ENCODE measurements at places on chromosomes 2 and 18.

GRCh38 chr18:35512761-35513160, 15.0 kb upstream of the INO80C start:
- DNase-seq, result no peak

DNA sequence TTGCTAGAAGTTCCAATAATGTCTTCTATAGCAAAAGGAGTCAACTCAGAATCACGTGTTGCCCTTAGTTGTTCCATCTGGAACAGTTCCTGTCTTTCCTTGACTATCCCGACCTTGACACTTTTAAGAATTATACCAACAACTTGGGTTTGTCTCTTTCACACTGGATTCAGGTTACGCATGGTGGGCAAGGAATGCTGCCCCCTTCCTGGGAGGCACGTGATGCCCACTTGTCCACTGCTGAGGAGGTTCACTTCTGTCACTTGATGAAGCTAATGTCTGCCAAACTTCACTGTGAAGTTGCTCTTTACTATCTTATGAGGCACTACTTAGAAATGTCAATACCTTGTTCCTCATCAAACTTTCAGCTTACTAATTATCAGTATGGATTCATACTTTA, 5.3 kb downstream of the COX5B start:
- no peak for DNase-seq

- no peak for DNase-seq
Measured at GRCh38 chr2:75018162-75018561, 59.7 kb downstream of the POLE4 start.

- DNase-seq, result peak; percentile 22
Measured at GRCh38 chr2:179861027-179861415, 391 bp downstream of the ZNF385B start.

DNA sequence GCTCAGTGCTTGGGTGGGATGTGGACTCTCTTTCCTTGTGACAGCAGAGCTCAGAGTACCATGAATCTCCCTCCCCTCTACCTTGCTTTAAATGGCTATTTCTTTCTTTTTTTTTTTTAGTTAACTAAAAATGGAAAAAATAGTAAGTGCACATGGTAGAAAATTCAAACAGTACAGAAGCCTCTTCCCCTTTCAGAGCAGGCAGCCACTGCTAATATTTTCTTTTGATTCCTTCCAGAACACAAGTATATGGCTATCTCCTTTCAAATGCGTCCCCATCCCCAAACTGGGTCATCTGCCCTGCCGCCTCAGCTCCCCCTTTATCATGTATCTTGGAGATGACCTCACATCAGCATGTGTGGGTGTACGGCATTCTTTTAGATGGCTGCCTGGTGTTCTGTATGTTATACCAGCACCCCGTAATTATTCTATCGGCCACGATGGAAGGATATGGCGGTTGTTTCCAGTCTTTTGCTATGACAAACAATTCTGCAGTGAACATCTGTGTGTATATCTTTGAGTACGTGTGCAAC, 70.5 kb upstream of the DLX2 start:
- no peak for DNase-seq

GRCh38 chr2:149652926-149653325, 65.4 kb upstream of the MMADHC start:
- DNase-seq, result no peak

GRCh38 chr2:152415231-152415642, 80.3 kb downstream of the FMNL2 start:
- no peak for DNase-seq

DNA sequence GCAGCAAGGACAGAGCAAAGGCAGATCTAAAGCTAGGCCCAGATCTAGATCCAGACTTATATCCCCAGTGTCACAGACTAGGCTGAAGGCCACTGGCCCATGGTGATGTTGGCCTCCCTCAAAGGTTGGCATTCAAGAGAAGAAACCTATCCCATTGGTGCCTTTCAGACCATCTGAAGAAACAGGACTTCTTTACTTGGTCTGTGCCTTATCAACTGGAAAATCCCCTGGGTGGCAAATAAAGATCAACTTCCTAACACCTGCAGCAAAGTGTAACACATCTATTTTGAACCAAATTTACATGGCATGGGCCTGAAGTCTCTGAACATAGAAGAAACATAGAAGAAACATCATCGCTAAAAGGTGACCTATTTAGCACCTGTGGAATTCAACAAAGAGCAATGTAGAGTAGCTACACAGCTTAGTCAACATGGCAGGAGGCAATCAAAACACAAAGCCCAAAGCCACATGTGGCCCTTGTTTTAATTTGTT, 35.8 kb downstream of the METTL4 start:
- DNase-seq, result no peak

DNA sequence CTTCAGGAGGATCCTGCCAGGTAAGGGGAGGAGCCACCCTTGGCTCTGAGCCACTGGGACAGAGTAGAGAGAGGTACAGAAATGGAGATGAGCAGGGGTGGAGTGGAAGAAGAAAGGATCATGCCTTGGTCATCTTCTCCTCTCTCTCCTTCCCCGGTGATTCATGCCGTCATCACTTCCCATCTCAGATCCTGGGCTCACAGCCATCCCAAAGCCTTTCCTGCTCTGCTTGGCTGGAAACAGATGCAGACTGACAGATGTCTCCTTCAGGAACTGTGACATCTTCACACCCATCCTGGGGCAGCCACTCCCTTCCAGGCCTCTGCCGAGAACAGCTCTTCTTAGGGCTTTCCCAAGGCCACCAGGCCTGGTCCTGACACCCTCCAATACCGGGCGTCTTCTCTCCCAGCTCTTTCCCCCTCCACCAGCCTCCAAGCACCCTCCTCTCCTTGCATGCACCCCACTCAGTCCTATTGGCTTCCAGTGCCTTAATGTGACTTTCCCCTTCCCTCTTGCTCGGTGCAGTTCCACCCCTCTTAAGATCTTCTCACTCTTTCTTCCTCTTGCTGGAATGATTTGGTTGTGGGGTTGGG, 58.3 kb upstream of the TNP1 start:
- DNase-seq, result no peak

DNA sequence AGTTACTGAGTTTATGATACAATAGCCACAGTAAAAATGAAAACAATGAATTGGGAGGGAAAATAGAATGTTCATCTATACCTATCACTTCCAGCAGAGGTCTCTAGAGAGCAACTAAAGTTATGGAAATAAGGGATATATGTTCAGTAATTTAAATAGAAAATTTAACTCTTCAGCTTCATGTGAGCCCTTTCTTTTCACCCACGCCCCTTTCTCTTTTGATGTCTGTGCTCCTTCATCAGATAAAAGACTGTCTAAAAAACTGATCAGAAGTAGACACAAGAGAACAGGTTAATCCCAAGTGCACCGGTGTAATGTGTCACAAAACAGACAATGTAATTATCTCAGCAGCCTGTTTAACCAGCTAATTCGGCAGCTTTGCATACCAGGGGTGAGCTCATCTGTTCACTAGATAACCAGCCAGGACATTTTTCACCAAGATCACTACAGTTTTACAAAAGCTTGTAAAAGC, 238.5 kb upstream of the ERBB4 start:
- DNase-seq, result no peak

GRCh38 chr2:179019260-179019659, 30.7 kb downstream of the CCDC141 start:
- no peak for DNase-seq

- DNase-seq, result no peak
Measured at GRCh38 chr2:190582736-190583506, 48.4 kb upstream of the NEMP2 start.
